ENCODE measurements at places on chromosomes 5 and 9. TPM values are rescaled to one million over a fixed set of nuclear protein-coding genes. Genes with fewer than 3 reads are reported as not detected.

DNA sequence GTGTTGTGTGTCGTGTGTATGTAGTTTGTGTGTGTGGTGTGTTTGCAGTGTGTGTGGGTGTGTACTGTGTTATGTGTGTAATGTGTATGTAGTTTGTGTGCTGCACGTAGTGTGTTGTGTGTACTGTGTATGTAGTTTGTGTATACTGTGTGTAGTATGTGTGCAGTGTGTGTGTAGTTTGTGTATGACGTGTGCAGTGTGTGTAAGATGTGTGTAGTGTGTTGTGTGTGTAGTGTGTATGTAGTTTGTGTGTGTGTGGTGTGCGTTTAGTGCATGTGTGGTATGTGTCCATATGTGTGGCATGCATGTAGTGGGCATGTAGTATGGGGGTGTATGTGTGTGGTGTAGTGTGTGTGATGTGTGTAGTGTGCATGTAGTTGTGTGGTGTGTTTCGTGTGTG lies 39.6 kb downstream of the SYK start:
- no peak overlapping the region for H3K27ac ChIP-seq
- no peak for DNase-seq
- peaks cover 8% of the 10 kb centered on the region for H3K4me1 ChIP-seq
- no peak overlapping the region for H3K4me3 ChIP-seq
- H3K36me3 ChIP-seq, result no peaks in the 10 kb centered on the region

DNA sequence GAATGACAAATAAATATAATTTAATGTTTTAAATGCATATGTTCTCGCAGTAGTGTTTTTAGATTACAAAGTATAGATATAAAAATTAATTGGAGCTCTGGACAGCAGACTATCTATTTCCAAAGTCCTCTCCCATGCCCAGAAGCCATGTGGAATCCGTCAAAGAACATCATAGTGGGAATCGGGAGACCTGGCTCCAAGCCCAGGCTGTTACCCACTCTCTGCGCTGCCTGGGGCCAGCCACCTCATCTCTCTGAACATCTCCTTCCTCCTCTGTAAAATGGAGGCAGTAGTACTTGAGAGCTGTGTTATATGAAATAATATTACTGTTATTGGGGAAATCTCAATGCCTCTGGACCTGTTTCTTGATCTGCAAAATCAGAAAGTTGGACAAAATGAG lies 58.1 kb upstream of the SLC30A5 start:
- H3K27me3 ChIP-seq, result no peaks in the 10 kb centered on the region
- H3K4me3 ChIP-seq, result no peak overlapping the region
- peaks cover 2% of the 10 kb centered on the region for H3K4me1 ChIP-seq
- no peaks in the 10 kb centered on the region for H3K36me3 ChIP-seq

FER gene
- 23.5 TPM for total RNA-seq

OLFM1 gene
- 1.2 TPM for total RNA-seq

Measured in chondrocyte (in vitro differentiated cells).